AG20443 (cell line): ENCODE measurements at places on chromosomes 3 and 15.

DNA sequence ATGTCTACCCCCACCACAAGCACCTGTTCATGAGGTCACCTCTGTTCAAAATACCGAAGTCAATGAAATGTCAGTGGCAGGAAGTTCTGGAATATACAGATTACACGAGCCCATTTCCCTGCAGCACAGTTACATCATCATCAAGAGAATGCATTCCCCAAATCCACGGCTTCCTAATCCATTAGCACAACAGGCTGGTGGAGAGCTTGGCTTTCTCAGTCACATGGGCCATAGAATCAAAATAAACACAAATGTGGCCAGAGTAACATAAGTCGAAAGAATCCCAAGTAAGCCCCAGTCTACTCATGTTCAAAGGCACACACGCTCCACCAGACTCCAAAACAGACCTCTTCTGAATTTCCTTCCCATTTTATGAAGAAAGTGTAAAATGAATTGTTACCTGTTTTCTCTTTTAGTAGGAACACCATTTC is 419.3 kb downstream of the MAGI1 start:
- no peak for DNase-seq

DNA sequence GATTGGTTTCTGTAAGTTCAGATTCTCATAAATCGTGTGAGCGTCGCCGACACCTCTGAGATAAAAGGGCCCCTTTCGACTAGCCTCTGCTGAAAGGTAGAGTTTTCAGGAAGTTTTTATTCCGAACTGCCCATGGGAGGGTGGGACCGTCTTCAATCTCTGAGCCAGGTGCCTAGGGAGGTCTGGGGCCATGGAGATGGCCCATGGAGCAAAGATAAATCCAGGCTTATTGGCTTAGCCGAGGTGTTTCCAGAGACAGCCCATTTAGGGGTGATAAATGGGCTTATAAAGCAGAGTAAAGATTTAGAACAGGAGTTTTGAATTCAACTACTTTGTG is 442 bp downstream of the QTRT2 start:
- no peak for DNase-seq

DNA sequence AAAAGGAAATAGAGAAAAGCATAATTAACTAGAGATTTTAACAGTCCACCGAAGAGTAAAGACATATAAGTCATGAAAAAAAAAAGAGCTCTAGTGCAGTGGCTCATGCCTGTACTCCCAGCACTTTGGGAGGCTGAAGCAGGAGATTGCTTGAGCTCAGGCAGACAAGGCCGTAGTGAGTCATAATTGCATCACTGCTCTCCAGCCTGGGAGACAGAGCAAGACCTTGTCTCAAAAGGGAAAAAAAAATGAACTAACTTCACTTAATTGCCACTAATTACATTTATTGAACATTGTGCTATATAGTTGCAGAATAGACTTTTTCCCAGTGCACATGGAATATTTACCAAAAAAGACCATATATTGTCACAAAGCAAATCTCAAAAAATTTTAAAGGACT is 221.8 kb downstream of the CBLB start:
- peak; percentile 49 for DNase-seq

DNA sequence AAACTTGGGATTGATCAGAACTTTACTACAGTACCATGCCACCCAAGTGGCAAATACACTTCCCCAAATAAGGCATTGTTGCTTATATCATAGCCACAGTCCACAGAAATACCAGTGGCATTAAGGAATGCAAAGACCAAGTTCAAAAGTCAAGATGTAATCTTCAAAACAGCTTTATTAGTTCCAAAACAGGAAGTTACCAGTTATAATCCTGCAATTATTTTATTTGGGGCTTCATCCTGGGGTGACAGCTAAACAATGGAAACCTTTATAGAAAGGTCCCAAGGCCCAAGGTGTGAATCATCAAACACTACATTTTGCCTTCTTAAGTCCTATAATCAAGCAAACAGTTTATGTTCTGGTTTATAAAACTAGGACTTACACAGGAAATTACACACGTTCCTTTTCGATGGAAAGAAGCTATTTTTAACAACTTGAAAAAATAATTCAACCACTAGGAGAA is 30.3 kb upstream of the RNF7 start:
- DNase-seq = peak; percentile 61
